Activated T-helper 1 cell treated with anti-CD3 and anti-CD28 coated beads, Interleukin-12 subunit alpha, Interleukin-12 subunit beta, Interleukin-2, Interleukin-4 antibody, amounts not matched to agents 30 ng/mL and 10 ng/mL and 1 ng/mL, durations not matched to agents 14 hours and 24 hours and 36 hours (primary cell): ENCODE measurements at places on chromosomes 2 and 18. TPM values are rescaled to one million over a fixed set of nuclear protein-coding genes. Genes with fewer than 3 reads are reported as not detected.

- H3K4me1 ChIP-seq = no peaks in the 10 kb centered on the region
- H3K4me3 ChIP-seq = no peak overlapping the region
- H3K27me3 ChIP-seq = no peaks in the 10 kb centered on the region
- no peak for DNase-seq
- no peaks in the 10 kb centered on the region for H3K36me3 ChIP-seq
These were observed 383.6 kb downstream of the DSEL start for GRCh38 chr18:67132919-67133318.

DNA sequence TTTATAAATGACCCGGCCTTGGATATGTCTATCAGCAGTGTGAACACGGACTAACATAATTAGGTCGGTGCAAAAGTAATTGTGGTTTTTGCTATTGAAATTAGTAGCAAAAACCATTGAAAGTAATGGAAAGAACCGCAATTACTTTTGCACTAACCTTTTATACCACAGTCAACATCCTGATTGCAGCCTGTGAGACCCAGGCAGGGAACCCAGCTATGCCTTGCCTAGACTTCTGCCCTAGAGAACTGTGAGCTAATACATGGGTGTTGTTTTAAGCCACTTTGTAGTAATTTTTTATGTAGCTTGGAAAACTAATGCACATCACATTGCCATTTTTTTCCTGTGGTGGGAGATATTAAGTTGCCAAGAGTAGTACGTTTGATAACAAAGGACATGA, 120.7 kb downstream of the SCG2 start:
- DNase-seq = no peak
- H3K4me3 ChIP-seq = no peak overlapping the region
- no peaks in the 10 kb centered on the region for H3K27me3 ChIP-seq
- H3K27ac ChIP-seq = no peak overlapping the region
- H3K36me3 ChIP-seq = no peaks in the 10 kb centered on the region
- H3K4me1 ChIP-seq = no peaks in the 10 kb centered on the region

PAIP2B gene
- 0.41 and 0.44 TPM in 2 replicates for total RNA-seq

DNA sequence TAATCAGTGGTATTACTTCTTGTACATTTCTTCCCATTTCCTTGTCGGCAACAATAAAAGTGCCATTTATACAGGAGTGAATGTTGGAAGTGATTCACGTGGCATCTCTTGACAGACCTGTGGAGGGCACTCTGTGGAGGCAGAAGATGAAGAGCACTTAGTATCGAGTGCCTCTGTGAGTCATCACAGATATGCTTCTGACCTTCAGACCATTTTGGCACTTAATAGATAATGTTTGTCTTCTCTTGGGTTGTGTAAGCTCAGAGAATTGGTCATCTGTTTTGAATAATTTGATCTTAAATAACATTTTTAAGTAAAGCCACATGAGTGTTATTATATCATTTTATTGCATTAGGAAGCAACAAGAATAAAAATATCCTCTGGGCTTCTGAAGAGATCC, 305.5 kb downstream of the PTPRM start:
- no peak overlapping the region for H3K4me3 ChIP-seq
- H3K36me3 ChIP-seq = no peaks in the 10 kb centered on the region
- H3K4me1 ChIP-seq = no peaks in the 10 kb centered on the region

GRCh38 chr2:113038291-113038690, 14.4 kb downstream of the IL36B start:
- no peaks in the 10 kb centered on the region for H3K36me3 ChIP-seq
- no peaks in the 10 kb centered on the region for H3K4me1 ChIP-seq
- no peak overlapping the region for H3K27ac ChIP-seq
- DNase-seq = no peak
- no peak overlapping the region for H3K4me3 ChIP-seq
- peaks cover 27% of the 10 kb centered on the region for H3K27me3 ChIP-seq

DNA sequence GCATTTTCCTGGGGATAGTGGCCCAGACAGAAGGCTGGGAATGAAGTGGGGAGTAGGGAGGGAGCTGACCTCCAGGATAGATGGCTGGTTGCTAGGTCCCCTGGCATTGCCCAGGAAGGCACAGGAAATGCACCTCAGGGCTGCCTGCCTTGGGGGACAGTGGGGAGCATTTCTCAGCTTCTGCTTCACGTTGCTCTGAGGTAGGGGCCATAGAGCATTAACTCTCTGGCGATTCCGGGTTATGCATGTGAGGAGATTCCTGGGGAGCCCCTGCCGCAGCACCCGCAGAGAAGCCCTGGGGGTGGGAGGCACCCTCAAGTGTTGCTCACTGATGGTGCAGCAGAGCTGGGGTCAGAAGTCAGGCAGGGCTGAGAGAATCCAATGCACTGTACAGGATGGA, 256.5 kb downstream of the CYP26B1 start:
- H3K27ac ChIP-seq = no peak overlapping the region
- DNase-seq = no peak
- H3K4me3 ChIP-seq = no peak overlapping the region
- no peaks in the 10 kb centered on the region for H3K27me3 ChIP-seq
- no peaks in the 10 kb centered on the region for H3K4me1 ChIP-seq

- H3K27ac ChIP-seq = no peak overlapping the region
- H3K4me1 ChIP-seq = no peaks in the 10 kb centered on the region
- no peaks in the 10 kb centered on the region for H3K27me3 ChIP-seq
- H3K36me3 ChIP-seq = no peaks in the 10 kb centered on the region
These were observed 155.6 kb downstream of the NCKAP5 start for GRCh38 chr2:133412694-133413093.

GRCh38 chr2:178542569-178542968, 62.3 kb downstream of the PLEKHA3 start:
- no peaks in the 10 kb centered on the region for H3K27me3 ChIP-seq
- no peak overlapping the region for H3K27ac ChIP-seq
- no peak overlapping the region for H3K4me3 ChIP-seq
- no peak for DNase-seq

TUBB8B gene
- total RNA-seq = not detected in 2 replicates

DNA sequence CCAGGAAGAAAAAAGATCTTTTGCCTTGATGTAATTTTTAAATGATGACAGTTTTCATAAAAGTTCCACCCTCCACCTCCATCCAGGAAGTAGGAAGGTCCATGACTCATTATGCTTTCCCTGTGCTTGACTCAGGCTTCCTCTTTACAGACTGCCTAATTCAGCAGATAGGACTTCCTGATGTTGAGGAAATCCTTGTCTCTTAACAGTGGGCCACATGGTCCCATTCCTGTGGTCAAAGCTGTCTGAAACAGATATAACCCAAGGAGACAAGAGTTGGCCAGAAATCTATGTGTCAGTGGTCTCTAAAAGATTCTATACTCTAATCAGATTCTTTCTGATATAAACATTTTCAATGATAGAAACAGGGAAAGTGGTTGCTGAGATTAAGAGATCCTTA, 119.1 kb downstream of the BAZ2B start:
- peaks cover 11% of the 10 kb centered on the region for H3K4me1 ChIP-seq
- H3K27me3 ChIP-seq = no peaks in the 10 kb centered on the region
- peaks cover 4% of the 10 kb centered on the region for H3K36me3 ChIP-seq
- DNase-seq = no peak
- H3K27ac ChIP-seq = no peak overlapping the region

DNA sequence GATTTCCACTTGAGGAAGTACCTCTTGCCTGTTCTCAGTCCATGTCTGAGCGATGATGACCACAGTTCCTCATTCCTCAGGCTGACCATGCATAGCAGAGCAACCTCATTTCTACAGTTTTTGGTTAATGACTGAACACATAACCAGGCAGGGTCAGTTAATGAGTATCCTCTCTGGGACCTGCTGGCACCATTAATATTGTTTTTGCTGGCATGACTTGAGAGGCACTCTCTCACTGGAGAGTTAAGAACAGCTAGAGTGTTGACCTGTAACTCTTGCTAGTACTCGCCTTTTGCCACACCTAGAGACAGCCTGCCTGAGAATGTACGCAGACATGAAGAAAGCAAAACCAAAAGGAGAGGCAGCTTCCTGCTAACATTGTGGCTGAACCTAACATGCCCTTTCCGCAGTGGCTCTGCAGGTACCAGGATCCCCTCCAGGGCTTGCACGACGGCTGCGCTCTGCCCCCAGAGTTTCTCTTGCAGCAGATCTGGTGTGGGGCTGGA, 23.9 kb downstream of the PECR start:
- H3K27me3 ChIP-seq = no peaks in the 10 kb centered on the region
- H3K4me1 ChIP-seq = peaks cover 32% of the 10 kb centered on the region

DNA sequence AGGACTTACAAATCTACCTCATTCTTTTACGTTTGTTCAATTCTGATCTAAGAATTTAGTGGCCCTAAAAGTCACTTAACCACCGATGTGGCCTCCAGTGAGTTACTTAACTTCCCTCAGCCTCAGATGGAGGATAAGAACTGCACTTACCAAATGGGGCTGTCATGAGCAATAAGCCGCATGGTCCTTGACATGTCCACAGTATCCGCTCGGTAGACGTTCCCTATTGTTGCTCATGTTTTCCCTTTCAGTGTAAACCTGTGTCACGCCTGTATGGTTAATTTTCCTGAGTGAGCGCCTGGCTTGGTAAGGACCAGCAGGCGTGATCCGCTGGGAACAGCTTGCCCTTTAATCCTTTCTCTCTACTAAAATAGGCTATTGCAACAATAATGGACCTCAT, 20.3 kb downstream of the SEC11C start:
- H3K27ac ChIP-seq = no peak overlapping the region
- no peaks in the 10 kb centered on the region for H3K4me1 ChIP-seq
- no peak overlapping the region for H3K4me3 ChIP-seq
- DNase-seq = no peak
- H3K27me3 ChIP-seq = no peaks in the 10 kb centered on the region
- peaks cover 35% of the 10 kb centered on the region for H3K36me3 ChIP-seq

DNA sequence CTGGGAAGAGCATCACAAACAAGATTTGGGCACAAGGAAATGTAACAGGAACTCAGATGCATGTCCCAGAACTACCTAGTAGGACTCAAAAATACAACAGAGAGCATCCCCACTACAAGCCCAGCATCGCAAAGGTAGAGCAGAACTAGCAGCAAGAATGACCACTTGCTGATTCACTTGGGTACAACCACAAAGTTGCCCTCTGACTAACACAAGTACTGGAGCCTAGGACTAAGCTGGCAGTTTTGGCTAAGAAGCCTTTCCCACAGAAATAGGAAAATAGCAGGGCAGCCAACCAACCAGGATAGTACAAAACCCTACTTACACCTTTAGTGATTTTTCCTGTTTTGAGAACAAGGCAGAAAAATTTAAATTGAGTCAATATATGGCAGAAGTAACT, 193.8 kb downstream of the PAX3 start:
- H3K4me1 ChIP-seq = no peaks in the 10 kb centered on the region
